Brain (organoid and tissue), 16 donors: ENCODE measurements at places on chromosomes 11 and 22. TPM values are rescaled to one million over a fixed set of nuclear protein-coding genes. Genes with fewer than 3 reads are reported as not detected.

Gene RAC2
- 3.3 TPM for polyA plus RNA-seq

Gene DGCR6
- polyA plus RNA-seq: 7.1 TPM

Gene ZDHHC8
- polyA plus RNA-seq: 33.7 TPM

Gene OR10AG1
- polyA plus RNA-seq: not detected

Gene SCGB1A1
- polyA plus RNA-seq: 24.1 TPM

Gene KCNE3
- 8.3 TPM for polyA plus RNA-seq

Gene ALX4
- 0.19 TPM for polyA plus RNA-seq

Gene CBX7
- polyA plus RNA-seq: 46.8 TPM

Gene CNGA4
- 6.1 TPM for polyA plus RNA-seq

Gene DGCR6L
- polyA plus RNA-seq: 119 TPM

Gene CD248
- 14.3 TPM for polyA plus RNA-seq

Gene VPREB1
- polyA plus RNA-seq: not detected

Gene EXPH5
- 0.49 TPM for polyA plus RNA-seq

Gene NPTXR
- 120 TPM for polyA plus RNA-seq

Gene INS
- polyA plus RNA-seq: not detected

Gene ALKBH3
- 20.7 TPM for polyA plus RNA-seq

Gene OR10G7
- not detected for polyA plus RNA-seq

Gene KRTAP5-7
- not detected for polyA plus RNA-seq

Gene DRD2
- 22.9 TPM for polyA plus RNA-seq

Gene KRTAP5-2
- polyA plus RNA-seq: not detected

Gene APOL4
- polyA plus RNA-seq: 6.1 TPM

Gene ACRV1
- 1.4 TPM for polyA plus RNA-seq

Gene CCDC117
- polyA plus RNA-seq: 9.6 TPM

Gene MLC1
- polyA plus RNA-seq: 83.5 TPM

Gene GRAP2
- polyA plus RNA-seq: 0.93 TPM

Gene ADORA2A
- 8.0 TPM for polyA plus RNA-seq

Gene CLMP
- polyA plus RNA-seq: 17.6 TPM

Gene PRODH
- polyA plus RNA-seq: 2.2 TPM

Gene PTPRCAP
- 2.7 TPM for polyA plus RNA-seq

Gene C11orf91
- polyA plus RNA-seq: not detected

Gene OR51B5
- polyA plus RNA-seq: not detected

Gene OR51E2
- 0.12 TPM for polyA plus RNA-seq

Gene BARX2
- 0.17 TPM for polyA plus RNA-seq

Gene MYRF
- 70.8 TPM for polyA plus RNA-seq

Gene C1QTNF4
- polyA plus RNA-seq: 15.8 TPM

Gene OR10A5
- not detected for polyA plus RNA-seq

Gene PANX1
- polyA plus RNA-seq: 15.5 TPM

Gene SUSD2
- 2.7 TPM for polyA plus RNA-seq

Gene NAALAD2
- polyA plus RNA-seq: 0.48 TPM

Gene KRTAP5-11
- polyA plus RNA-seq: not detected

Gene TBX10
- polyA plus RNA-seq: not detected

Gene TRIM34
- polyA plus RNA-seq: 1.2 TPM

Gene PNPLA2
- polyA plus RNA-seq: 67.9 TPM

Gene PHLDA2
- 10.6 TPM for polyA plus RNA-seq

Gene RASGRP2
- polyA plus RNA-seq: 5.9 TPM

Gene SYT7
- polyA plus RNA-seq: 24.6 TPM

Gene RSF1
- 23.8 TPM for polyA plus RNA-seq

Gene RNF141
- polyA plus RNA-seq: 12.8 TPM

Gene RAG1
- not detected for polyA plus RNA-seq

Gene ANGPTL5
- not detected for polyA plus RNA-seq

Gene OR52E6
- not detected for polyA plus RNA-seq

Gene RAB38
- 0.39 TPM for polyA plus RNA-seq

Gene SLC3A2
- 175 TPM for polyA plus RNA-seq

Gene CARD16
- polyA plus RNA-seq: 1.7 TPM
